Fibroblast of pulmonary artery (primary cell): ENCODE measurements at places on chromosomes 16 and 17.

- DNase-seq = no peak
Measured at GRCh38 chr16:5065813-5066212, at the start of gene C16orf89. Gene C16orf89 (minus strand): TSS chr16:5065956. CDS start chr16:5065908, 48 bp downstream.

DNA sequence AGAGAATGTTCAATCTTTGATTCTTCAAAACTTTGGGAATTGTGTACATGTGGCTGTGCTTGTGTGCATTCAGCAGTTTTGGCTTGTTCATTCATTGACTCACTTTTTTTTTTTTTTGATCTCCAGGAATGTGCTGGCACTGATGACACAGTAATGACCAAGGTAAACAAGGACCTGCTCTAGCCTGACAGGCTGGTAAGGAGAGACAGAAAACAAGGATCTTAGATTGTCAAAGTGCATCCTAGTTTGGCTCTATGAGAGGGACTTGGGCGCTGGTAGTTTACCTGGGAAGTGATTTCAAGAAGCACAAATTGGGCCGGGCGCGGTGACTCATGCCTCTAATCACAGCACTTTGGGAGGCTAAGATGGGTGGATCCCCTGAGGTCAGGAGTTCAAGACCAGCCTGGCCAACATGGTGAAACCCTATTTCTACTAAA, 233.1 kb upstream of the WSCD1 start:
- DNase-seq = peak; percentile 25

- peak; percentile 96 for DNase-seq
Measured at GRCh38 chr17:81566461-81567126, 14.4 kb upstream of the FAAP100 start.

DNA sequence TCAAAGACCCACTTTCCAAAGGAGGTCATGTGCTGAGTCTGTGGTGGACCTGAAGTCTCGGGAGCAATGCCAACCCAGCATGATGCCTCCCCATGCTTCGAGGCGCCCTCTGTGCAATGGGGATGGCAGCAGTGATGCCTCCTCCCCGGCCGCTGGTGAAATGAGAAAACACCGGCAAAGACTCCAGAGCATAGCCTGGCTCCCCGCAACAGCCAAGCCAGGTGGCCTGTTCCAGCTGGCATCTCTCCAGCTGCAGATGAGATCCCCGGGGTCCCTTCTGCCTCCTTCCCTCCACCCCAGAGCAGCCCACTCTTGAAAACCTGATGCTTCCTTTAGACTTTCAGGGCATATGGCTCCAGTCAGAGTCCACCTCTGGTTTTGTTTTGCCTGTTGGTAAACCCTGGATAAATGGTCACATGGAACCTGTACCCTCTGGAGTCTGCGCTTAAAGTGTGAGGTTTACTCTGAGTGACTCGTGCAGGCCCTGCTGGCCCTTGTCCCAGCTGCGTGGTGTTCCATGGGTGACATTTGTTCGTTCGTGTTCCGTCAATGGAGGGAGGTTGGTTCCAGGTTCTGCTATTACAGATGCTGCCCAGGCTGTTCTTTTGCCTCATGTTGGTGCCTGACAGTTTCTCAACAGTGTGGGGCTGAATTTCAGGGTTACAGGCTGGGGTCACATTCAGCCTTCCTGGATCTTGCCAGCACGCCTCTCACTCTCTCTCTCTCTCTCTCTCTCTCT, 181.8 kb upstream of the CIBAR2 start:
- no peak for DNase-seq

DNA sequence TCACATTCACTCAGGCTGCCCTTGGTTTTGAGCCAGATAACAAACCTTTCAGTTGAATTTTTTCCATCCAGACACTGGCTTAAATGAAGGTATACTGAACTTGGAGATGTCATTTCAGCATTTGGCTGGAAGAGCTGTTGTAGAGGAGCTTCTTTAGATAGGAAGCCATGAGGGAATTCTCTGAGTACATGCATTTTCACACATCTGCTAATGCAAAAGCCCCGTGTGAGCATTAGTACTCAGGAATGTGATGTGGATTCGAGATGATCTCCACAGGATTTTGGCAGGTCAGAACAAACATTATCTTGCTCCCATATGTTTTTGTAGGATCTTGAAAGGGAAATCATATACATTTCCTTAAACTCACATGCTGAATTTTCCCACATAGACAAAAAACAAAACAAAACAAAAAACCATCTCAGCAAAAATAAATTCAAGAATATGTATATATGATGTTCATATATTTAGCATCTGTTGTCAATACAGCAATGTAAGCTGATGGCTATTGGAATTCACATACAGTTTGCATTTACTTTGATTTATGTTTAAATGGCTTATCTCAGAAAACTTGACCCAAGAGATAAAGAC, 277.2 kb upstream of the TBX2 start:
- no peak for DNase-seq

- DNase-seq = no peak
Measured at GRCh38 chr16:86373276-86373901, 136.9 kb upstream of the FOXF1 start.

- peak; percentile 40 for DNase-seq
Measured at GRCh38 chr16:23691483-23692189, 12.9 kb downstream of the PLK1 start.

DNA sequence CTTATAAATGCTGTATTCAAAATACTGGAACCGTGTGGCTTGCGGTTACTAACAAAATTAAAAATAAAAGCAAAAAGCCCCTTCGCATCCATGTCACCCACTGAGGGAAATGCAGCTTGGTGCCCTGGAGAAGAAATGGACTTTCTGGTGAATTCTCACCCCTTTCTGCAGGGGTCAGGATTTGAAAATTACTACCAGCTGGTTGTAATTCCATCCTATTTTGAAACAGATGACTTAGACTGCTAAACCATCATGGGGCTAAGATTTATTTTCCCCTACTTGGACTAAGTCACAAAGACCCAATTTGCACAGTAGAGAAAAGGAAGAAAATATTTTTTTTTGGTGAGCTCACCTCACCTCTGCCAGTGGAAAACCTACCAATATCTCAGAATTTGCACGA, 111.4 kb upstream of the MYOCD start:
- no peak for DNase-seq

DNA sequence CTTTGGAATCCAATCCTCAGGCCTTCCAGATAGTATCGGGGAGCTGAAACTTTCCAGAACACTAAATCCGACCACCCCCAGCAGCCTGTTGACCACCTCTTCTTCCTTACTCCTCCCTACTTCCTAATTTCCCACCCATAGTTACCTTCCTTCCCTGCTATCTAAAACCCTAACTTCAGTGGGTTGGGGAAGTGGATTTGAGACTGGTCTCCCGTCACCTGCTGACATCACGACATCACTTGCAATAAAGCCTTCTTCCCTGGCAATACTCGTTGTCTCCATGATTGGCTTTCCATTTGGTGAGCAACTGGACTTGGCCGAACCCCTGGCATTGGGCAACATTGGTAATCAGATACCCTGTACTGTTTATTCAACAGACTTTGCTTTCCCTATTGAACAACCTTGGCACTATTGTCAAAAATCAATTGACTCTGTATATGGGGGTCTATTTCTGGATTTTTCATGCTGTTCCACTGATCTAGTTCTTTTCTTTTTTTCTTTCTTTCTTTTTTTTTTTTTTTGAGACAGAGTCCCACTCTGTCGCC, 11.8 kb upstream of the FOXK2 start:
- DNase-seq = no peak

- no peak for DNase-seq
Measured at GRCh38 chr17:14448818-14449217, 147.9 kb downstream of the HS3ST3B1 start.

GRCh38 chr17:31580316-31580705, 188.8 kb downstream of the RAB11FIP4 start:
- DNase-seq = no peak

- peak; percentile 28 for DNase-seq
Measured at GRCh38 chr16:85798901-85799496, 345 bp downstream of the EMC8 start.

DNA sequence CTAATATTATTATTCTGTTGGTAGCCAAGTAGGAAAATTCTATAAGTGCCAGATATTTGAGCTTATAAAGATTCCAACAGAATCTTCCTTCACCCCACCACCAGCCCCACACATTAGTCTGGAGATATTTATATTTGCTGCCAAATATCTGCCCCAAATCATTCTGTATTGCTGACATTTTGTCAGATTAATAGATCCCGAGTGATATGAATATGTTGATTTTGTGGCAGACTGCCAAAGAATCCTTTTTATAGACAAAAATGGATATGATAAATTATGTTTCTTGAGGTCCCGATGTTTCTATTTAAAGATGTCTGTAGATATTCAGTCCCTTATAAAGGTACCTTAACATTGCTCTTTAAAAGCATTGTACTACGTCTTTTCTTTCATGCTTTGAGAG, 162.2 kb upstream of the KCNJ16 start:
- DNase-seq = no peak

- peak; percentile 88 for DNase-seq
Measured at GRCh38 chr17:50931144-50931908, 65.2 kb upstream of the TOB1 start.

GRCh38 chr17:67765623-67766022, 47.9 kb downstream of the NOL11 start:
- no peak for DNase-seq

DNA sequence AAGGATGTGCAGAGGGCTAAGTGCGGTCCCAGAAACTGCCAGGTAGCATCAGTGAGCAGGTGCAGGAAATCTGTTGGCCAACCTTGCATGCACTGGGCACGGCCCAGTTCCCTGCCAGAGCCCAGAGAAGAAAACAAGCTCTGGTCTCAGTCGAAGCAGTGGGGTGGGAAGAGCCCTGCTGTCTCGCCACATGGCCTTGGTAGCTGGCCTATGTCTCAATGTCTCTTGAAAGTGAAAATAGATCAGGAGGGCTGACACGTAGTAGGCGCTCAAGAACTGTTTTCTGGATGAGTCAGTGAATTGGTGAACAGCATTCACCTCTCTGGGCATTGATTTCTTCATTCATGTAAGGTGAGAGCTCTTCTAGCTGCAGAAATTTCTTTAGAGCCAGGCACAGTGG, 90.4 kb downstream of the MARF1 start:
- DNase-seq = no peak

DNA sequence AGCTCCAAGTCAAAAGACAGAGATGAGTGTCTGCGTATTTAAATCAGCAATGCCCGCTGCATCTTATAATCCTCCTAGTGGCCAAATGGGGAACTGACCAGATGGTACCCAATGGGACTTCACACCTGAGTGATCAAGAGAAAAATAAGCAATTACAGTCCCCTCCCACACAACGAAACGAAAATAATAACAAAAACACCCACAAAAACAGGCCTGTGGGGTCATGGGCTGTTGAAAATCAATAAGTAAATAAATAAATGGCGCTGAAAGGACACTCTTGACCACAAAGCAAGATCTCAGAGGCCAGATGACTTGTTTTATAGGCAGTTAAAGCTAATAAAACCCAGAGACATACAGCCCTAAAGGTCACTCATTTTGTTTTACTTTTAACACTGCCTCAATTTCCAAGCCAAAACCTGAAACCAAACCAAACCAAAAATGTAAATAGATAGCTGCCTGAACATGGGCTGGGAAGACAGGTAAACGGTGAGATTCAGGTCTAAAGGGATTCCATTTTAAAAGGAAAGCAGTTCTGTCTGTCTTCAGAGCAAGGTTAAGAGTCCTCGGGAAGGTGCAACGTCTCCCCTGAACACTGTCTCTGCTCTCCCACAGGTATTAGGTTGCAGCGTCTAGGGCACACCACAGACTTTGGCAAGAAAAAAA, 1.3 kb downstream of the ZNF821 start:
- peak; percentile 80 for DNase-seq

DNA sequence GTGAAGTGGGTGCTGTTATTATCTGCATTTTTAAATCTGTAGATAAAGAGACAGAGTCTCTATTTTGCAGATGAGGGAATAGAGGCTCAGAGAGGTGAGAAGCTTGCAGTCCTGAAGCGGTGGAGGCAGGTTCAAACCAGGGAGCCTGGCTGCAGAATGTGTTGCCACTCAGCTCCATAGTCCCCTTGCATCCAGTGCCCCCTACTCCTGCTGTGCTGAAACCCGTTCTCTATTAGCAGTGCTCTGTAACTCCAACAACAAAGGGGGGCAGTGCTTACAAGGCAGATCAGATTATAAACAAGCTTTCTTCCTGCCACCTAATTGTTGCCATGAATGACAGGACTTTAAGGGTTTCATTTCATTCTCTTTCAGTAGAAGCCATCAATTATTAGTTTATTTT, 118.1 kb upstream of the CACNG3 start:
- DNase-seq = no peak

GRCh38 chr17:31309556-31309955, 4.3 kb downstream of the EVI2B start:
- no peak for DNase-seq
